ENCODE measurements at places on chromosomes 1 and 21.

- DNase-seq: peak; percentile 70
Observed at GRCh38 chr1:244964112-244964971, 100.0 kb upstream of the HNRNPU start.

DNA sequence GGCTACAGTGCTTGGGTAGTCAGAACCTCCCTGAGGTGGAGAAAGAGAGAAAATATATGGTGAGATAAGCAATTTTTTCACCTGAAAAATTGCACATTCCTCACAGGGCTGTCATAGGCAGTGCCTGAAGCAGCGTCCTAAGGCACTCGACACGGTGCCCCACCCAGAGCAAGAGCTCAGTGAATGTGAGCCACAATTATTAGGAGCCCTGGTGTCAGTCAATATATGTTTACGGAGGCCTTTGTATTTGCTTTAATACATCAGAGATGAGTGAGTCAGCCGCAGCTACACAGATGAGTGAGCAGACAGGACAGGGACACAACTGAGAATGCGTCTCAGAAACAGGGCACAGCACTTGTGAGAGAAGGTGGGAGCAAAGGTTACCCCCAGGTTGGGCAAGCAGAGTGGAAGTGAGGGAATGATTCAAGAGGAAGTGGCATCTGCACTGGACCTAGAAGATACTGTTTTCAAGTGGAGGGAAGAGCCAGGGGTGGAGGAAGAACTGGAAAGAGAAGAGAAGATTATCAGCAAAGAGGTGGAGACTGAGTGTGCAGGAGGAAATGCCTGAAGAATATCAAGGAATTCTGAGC lies 5.2 kb upstream of the PIGC start:
- DNase-seq: no peak

DNA sequence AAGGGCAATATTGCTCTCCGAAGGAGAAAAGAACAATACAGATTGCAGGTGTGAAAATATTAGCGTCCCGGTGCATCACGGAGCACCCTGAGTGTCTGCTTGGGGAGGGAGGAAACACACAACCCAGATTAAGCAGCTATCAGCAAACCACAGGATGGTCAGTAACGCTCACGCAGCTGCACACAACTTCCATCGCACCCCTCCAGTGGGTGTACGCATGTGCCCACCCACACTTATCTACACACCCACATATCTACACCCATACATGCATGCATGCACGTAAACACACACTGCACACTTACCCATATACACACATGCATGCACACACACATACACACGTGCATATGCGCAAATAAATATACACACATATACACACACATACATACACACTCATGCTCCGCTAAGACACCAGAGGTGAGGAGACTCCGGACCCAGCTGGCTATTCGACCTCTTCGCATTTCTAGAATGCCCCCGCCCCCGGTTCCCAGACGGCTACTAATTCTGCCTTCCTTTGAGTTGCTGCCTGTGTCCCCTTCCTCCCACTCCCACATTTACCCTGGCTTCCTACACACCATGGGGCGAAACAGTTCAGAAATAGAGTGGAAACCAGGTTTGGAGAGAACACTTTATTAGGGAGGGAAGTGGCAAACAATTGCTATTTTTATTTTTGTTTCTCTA lies 26.2 kb downstream of the ITPKB start:
- no peak for DNase-seq

GRCh38 chr1:109477821-109478220 lies 5.9 kb upstream of the ATXN7L2 start:
- DNase-seq: no peak

GRCh38 chr1:229844675-229845074 lies 218.6 kb downstream of the URB2 start:
- DNase-seq: peak; percentile 29

DNA sequence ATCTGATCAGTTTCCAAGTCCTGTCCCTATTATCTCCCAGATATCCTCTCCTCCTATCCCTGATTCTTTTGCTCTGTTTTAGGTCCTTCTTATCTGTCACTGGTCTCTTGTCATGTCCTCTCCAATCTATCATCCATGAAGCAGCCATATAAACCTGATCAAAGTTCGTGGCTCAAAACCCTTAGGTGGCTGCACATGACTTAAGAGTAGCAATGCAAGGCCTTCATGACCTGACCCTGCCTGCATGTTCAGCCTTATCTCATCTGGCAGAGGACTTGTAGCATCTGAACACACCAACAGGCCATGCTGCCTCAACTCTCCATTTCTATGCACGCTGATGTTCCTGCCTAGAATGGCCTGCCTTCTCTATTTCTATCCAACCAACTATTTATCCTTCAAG lies 65.2 kb downstream of the NOS1AP start:
- no peak for DNase-seq

DNA sequence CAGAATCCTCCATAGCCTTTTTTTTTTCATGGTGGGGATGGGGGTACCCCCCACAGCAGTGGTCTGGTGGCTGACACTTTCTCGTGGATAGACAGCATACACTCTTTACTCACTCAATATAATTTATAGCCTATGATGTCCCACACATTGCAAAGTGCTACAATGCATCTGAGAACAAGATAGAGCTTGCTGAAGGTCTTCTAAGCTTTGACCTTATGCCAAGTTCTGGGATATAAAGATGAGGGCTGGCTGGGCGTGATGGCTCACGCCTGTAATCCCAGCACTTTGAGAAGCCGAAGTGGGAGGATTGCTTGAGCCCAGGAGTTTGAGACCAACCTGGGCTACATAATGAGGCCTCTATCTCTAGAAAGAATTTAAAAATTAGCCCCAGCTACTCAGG lies 78.0 kb downstream of the MPZL1 start:
- no peak for DNase-seq

DNA sequence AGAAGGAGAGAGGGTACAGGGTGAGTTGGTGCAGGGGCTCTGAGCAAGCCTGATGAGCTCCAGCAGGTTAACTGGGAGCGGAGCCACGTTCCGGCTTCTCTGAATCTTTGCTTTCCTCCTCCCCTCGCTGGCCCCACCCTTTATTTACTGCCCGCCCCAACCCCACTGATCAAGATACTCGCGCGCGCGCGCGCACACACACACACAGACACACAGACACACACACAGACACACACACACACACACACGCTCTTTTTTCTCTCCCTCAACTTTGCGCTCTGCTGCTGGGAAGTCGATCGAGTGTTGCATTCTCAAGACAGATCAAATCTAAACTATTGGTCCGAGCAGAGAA lies at the start of gene GRIK1:
TSS of gene GRIK1 (minus strand) at position 73 of the 352 bp plus-strand sequence.
- no peak for DNase-seq

GRCh38 chr1:63590166-63590560 lies 3.0 kb upstream of the PGM1 start:
- no peak for DNase-seq

- no peak for DNase-seq
Observed at GRCh38 chr1:232274999-232275710, 354.8 kb downstream of the SIPA1L2 start.

DNA sequence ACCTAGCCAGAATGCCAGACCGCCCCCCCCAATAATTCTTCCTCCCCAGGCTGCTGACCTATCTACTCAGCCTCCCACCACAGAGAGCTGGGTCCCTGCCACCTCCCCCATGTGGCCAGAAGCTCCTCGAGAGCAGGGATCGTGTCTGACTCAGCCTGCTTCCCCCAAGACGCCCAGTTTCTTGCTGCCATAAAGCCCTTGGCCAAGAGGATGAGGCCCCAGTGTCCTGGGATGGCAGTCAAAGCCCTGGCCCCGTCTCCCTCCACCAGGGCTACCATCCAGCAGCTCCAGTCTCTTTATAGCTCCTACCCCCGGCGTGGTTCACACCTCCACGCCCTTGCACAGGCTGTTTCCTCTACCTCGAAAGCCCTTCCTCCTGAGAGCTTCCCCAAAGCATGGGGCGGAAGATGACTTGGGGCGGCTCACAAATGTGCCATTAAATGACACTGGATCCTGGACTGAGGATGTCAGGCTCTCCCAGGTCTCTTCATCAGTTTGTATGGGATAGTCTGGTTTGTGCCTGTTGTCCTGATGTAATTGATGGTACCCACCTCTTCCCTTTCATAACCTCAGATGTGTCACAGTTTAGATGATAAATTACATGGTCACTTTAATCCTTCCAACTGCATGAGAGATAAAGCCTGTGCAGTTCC lies 13.2 kb downstream of the ADGRB2 start:
- no peak for DNase-seq

DNA sequence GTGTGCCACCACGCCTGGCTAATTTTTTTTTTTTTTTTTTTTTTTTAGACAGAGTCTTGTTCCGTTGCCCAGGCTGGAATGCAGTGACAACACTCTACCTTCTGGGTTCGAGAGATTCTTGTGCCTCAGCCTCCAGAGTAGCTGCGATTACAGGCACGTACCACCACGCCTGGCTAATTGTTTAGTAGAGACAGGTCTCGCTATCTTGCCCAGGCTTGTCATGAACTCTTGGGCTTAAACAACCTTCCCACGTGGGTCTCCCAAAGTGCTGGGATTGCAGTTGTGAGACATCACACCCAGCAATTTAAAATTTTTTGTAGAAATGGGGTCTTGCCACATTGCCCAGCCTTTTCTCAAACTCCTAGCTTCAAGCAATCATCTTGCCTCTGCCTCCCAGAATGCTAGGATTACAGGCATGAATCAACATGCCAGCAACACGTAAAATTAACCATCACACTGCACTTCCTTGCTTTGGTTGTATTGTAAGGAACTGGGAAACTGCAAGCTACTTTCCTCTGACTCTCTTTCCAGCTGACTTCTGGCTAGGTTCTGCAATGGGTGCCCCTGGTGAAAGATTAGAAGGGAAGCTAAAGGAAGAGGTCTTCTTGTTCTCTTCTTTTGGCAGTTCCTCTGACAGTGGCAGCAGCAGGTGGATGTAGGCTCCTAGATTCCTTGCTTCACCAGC lies 13.9 kb upstream of the IL6R start:
- DNase-seq: no peak

DNA sequence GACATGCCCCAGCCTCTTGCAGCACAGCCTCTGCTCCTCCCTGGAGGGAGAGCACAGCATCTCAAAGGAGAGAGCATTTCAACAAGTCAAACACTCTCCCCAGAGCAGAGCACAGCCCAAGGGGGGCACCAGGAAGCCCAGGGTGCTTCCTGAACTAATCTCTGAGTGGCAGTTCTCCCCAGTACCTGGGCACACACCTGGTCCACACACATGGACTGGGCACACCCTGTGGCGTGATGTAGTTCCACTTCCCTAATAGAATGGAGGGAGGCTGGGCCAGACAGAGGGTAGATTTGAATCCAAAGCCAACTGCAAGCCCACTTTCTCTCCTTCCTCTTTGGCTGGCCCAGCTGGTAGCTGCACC lies 55.5 kb downstream of the CD46 start:
- DNase-seq: no peak

DNA sequence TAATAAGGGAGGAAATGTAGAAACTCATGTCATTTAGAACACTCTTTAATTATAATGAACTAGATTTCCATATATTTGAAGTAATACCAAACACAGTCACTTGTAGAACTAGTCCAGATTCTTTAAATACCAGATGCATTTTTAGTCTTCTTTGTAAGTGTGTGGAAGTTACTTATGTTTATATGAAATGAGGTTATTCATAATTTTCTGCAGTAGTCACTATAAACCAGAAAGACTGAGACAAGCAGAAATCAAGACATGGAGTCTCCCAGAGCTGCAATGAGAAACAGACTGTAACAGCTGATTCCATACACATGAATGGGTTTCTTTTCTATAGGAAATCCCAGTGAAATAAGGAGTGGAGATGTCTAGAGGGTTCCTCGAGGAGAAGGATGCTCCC lies 216.6 kb upstream of the ZP4 start:
- DNase-seq: no peak

DNA sequence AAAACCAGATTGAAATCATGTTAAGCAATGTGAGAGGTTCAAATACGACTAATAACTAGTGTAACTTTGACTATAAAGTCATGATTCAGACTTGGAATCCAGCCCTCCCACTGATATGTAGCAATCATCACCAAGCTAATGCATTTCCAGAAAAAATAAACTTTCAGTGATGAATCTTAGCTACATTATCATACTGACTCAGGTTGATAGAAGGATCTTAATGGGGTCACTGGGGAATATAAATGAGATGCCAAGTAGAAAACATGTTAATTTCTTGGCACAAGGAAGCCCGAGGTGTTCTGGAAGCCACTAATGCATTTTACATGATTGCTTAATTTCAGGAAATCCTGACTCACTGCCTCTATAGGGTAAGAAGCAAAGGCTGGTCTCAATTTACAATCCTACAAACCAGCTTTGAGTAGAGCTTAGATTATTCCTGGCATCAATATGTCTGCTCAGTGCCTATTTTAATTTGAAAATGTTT lies 67.7 kb downstream of the SELENOF start:
- DNase-seq: no peak
